EL (cell line): ENCODE measurements at places on chromosomes 12 and 14.

- DNase-seq = no peak
Observed at GRCh38 chr12:42605685-42606084, 16.1 kb upstream of the PRICKLE1 start.

- no peak for DNase-seq
Observed at GRCh38 chr14:42112108-42112507, 505.4 kb downstream of the LRFN5 start.

GRCh38 chr12:109382031-109382430, 34.3 kb downstream of the MYO1H start:
- no peak for DNase-seq

GRCh38 chr12:125773033-125773640, 707.9 kb downstream of the AACS start:
- no peak for DNase-seq

- DNase-seq = no peak
Observed at GRCh38 chr14:89720076-89720687, 234.3 kb downstream of the EFCAB11 start.

GRCh38 chr14:103315351-103315911, 18.6 kb upstream of the EIF5 start:
- DNase-seq = peak; percentile 47

DNA sequence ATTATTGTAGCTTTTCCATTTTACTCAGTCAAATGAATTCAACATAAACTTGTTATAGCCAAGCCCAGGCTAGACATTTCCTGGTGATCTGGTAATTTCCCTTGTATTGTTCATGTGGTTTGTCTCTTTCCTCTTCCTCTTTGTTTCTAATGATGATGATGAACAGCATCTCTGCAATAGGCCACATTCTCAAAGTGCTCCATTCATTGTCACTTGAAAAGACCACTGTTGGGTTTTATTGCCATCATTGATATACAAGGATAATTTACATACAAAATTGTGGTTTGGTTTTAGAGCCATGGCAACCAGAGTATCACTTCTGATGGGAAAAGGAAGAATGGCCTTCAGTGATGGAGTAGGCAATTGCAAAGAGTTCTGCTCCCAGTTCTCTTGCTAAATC, 379.3 kb downstream of the RGS6 start:
- no peak for DNase-seq

- no peak for DNase-seq
Observed at GRCh38 chr14:68584786-68585185, 208.1 kb downstream of the ZFP36L1 start.

- DNase-seq = peak; percentile 97
Observed at GRCh38 chr12:124939421-124940142, 25.1 kb upstream of the UBC start.
